Kidney glomerular epithelial cell (primary cell): ENCODE measurements at places on chromosomes 6 and 20.

GRCh38 chr6:133169901-133170300 is 71.3 kb upstream of the EYA4 start:
- no peak for DNase-seq

DNA sequence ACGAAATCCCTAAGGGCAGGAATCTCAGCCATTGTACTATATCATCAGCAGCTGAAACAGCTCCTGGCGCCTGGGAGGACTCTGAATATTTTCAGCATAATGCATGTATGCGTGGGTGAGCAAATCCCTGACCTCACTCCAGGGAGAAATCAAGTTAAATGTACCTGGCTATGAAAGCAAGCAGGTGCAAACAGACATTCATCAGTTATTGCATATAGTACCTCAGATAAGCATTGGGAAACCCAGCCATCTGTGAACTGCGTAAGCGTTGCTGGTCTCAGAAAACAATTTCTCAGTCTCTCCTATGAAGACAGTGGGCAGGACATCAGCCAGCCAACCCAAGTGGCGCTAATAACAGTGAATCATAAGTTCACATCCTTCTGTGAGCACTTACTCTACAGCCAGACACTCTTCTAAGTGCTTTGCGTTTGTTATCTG is 622.6 kb downstream of the EPM2A start:
- no peak for DNase-seq

DNA sequence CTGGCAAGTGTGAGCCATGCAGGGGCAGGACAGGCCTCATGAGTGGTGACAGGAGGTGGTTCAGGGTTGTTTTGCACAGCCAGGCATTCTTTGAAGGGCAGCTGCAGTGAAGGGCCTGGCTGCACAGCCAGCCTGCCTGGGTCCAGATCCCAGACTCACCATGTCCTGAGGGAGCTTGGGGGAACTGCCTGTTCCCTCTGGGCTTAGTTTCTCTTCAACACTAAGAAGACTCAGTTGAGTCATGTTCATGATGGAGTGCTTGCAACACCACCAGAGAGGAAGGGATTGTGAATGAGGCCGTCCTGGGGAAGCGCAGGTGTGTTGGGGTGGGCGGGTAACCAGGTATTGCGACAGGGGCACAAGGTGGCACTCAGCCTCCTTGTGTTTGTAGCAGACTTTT is 102.4 kb downstream of the CDH26 start:
- no peak for DNase-seq

GRCh38 chr20:4060064-4060795 is 44.9 kb upstream of the RNF24 start:
- no peak for DNase-seq

- DNase-seq: peak; percentile 33
These were observed 56.6 kb upstream of the SAMHD1 start for GRCh38 chr20:37007898-37008649.

- no peak for DNase-seq
These were observed 39.6 kb upstream of the AFDN start for GRCh38 chr6:167786853-167787675.

DNA sequence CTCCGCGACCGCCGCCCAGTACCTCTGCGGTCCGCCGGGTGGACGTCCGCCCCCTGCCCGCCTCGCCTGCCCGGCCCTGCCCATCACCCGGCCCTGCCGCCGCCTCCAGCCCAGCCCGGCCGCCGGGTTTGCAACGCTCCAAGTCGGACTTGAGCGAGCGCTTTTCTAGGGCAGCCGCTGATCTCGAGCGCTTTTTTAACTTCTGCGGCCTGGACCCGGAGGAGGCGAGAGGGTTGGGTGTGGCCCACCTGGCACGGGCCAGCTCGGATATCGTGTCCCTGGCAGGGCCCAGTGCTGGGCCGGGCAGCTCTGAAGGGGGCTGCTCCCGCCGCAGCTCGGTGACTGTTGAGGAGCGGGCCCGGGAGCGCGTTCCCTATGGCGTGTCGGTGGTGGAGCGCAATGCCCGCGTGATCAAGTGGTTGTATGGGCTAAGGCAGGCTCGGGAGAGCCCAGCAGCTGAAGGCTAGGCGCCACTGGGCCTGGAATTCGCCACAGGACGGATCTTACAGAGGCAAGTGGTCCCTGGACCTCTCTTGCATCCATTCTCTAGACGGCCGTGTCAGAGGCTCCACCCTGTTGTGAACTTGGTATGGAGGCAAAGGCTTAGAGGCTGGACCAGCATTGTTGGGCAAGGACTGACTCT is 11.8 kb downstream of the FAM110A start:
- no peak for DNase-seq

GRCh38 chr6:82275686-82276085 is 28.1 kb upstream of the IBTK start:
- no peak for DNase-seq

GRCh38 chr6:147999001-147999540 is 343.6 kb upstream of the SASH1 start:
- DNase-seq: no peak

GRCh38 chr20:51244466-51244865 is 221.6 kb upstream of the KCNG1 start:
- DNase-seq: no peak

- no peak for DNase-seq
These were observed 59.9 kb downstream of the CYP39A1 start for GRCh38 chr6:46592740-46593139.

DNA sequence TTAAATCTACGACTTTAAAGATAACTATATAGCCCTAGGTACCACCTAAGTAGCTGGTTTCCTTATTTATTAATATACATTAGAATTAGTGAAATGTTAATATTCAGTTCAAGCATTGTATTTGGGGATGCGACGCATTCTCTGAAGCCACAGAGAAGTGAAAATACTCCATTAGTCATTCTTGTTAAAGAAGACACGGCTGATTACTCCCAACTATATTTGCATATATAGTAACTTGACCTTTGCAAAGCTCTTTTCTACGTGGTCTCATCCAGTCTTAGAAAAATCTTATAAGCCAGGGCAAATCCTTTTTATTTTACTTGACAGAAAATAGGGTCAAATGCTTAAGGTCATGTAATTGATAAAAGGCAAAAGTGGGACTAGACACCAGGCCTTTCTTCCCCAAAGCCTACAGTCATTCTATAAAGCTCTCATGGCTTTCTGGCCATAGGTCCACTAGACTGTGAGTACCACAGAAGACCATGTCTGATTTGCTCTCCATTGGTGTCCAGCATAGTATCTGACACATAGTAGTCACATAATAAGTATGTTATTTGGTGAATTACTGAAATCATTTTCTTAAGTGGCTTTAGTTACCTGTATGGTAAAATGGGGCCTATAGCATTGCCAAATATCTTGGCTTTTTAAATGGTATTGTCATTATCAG is 11.3 kb downstream of the ZHX3 start:
- DNase-seq: no peak

DNA sequence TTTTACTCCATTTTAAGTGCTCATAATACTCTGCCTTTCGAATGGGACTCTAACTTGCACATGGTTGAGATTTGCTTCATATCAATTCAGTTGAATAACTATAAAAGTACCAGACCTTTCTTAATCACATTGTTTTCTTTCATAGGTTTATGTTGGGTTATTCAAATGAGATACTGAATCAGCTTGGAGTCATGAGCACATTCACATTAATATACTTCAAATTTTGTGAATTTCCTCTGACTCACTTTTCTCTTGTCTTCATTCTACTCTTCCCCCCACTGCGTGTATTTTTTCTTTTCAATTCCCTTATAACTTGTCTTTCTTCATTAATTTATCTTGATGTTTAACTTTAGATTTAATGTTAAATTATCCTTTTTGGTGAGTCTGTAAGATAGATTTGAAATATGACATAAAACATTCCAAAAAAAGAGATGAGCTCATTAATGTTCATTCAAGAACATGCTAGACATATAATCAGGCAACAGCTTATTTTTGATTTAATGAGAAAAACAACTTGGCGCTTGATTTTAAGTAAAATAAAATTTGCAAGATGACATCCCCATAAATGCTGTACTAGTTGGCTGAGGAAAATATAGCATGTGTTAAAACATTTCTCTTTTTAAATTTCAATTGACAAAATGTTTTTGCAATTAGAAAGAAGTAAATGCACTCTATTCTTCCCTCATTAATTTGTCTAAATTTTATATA is 736.0 kb downstream of the CD109 start:
- DNase-seq: no peak

- DNase-seq: no peak
These were observed 78.0 kb upstream of the MRPS10 start for GRCh38 chr6:42295677-42296076.

DNA sequence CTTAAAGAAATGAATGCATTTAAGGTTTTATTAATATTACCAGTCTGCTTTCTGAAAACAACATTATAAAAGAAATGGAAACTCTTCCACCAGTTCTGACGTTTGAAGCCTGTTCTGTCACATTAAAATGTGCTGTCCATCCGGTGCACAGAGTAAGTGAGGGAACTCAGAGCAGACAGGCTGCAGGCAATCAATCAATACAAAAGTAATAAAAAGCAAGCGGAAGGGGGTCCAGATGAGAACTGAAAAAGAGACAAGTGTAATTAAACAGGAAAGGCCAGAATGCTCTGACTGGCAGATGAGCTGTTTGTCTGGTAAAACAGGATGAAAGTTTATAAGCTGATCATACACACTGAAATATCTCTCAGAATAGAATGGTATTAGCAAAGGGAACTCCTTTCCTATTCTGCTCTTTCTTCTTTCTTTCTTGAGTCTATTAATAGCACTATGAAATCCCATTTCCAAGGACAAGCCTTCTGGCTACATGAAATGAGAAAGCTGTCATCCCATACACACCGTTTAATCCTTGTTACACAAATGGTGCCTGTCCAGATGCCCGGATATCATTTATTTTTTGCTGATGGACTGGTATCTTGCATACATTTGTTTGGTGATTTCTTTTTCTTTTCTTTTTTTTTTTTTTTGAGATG is 94.3 kb downstream of the RAMACL start:
- no peak for DNase-seq

DNA sequence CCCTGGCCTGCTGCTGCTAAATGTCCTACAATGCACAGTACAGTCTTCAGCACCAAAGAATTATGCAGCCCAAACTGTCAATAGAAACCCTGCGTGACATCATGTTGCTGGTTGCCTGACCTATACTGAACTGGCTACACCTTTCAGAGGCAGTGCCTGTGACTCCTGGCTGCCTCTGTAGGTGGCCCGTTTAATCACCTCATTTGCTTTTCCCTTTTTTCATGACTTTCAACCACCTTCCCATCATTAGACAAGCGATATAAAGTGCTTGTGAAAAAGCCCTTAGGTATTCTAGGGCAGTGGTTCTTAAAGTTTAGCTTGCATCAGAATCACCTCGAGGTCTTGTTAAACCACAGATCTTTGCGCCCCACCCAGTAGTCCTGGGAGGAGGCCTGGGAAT is 33.0 kb upstream of the RIPOR2 start:
- no peak for DNase-seq

DNA sequence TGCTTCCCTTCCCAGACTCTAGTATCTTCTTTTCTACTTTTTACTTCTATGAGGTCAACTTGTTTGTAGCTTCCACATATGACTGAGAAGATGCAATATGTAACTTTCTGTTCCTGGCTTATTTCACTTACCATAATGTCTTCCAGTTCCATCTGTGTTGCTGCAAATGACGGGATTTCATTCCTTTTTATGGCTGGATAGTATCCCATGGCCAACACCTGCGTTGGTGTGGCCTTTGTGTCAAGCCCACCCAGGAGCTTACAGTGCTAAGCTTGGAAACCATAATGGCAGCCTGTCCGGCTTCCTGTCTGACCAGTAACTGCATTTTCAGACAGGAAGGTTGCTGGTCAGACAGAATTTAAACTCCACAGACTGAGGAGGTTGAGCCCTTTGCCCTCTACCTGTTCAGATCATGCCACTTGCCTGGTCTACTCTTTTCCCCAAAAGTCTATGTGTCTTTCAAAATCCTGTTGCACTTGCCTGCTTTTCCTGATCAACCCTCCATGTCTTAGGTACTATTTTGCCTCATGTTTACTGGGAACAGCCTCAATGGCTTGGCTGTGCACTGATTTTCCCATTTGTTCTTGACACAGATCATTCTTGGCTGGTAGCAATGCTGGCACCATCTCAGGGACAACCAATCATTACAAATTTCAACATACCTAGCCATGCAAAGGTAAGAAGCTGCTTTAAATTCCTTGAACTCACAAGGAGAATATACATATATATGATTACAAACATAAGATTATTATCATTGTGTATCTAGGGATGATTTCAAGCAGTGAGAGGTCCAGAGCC is 114.3 kb upstream of the PLEKHG1 start:
- DNase-seq: no peak

GRCh38 chr6:75526502-75527127 is 33.0 kb upstream of the FILIP1 start:
- peak; percentile 55 for DNase-seq

DNA sequence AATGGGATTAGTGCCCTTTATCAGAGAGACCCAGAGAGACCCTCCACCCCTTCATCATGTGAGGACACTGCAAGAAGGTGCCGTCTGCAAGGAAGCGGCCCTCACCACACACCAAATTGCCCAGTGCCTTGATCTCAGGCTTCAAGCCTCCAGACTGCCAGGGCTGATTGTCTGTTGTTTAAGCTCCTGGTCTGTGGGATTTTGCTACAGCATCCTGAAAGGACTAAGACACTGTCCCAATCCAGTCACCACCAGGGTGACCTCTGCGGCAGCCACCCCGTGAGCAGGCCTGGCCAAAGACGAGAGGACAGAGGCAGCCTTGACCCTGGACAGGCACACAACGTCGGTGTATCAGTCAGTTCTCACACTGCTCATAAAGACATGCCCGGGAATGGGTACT is 13.5 kb upstream of the FRMD1 start:
- no peak for DNase-seq

- peak; percentile 47 for DNase-seq
These were observed 3.7 kb downstream of the PRSS16 start for GRCh38 chr6:27251112-27251605.

- DNase-seq: no peak
These were observed 38.9 kb upstream of the HDGFL1 start for GRCh38 chr6:22530506-22530905.

GRCh38 chr20:32350421-32350820 is 7.7 kb upstream of the ASXL1 start:
- DNase-seq: no peak

- DNase-seq: peak; percentile 79
These were observed 120.1 kb upstream of the HDDC2 start for GRCh38 chr6:125421836-125422235.

GRCh38 chr20:39518654-39519053 is 556.5 kb downstream of the DHX35 start:
- peak; percentile 15 for DNase-seq

GRCh38 chr6:122077603-122078002 is 321.8 kb upstream of the HSF2 start:
- DNase-seq: no peak
